ENCODE measurements at places on chromosomes 16 and 17. TPM values are rescaled to one million over a fixed set of nuclear protein-coding genes. Genes with fewer than 3 reads are reported as not detected.

MOSMO gene
- total RNA-seq: 11.4 TPM

GGA2 gene
- total RNA-seq: 70.1 TPM

TUBG2 gene
- 11.6 TPM for total RNA-seq

- no peak for DNase-seq
Measured at GRCh38 chr17:80816241-80817103, 175.2 kb upstream of the CHMP6 start.

GRCh38 chr17:54813896-54814295, 86.8 kb upstream of the TOM1L1 start:
- DNase-seq: no peak

GRCh38 chr16:54398986-54399385, 112.4 kb upstream of the IRX3 start:
- no peak for DNase-seq

GRCh38 chr16:69311533-69312387, 610 bp downstream of the VPS4A start:
- DNase-seq: no peak

- peak; percentile 40 for DNase-seq
Measured at GRCh38 chr16:2775131-2775716, 1.9 kb downstream of the ELOB start.

DNA sequence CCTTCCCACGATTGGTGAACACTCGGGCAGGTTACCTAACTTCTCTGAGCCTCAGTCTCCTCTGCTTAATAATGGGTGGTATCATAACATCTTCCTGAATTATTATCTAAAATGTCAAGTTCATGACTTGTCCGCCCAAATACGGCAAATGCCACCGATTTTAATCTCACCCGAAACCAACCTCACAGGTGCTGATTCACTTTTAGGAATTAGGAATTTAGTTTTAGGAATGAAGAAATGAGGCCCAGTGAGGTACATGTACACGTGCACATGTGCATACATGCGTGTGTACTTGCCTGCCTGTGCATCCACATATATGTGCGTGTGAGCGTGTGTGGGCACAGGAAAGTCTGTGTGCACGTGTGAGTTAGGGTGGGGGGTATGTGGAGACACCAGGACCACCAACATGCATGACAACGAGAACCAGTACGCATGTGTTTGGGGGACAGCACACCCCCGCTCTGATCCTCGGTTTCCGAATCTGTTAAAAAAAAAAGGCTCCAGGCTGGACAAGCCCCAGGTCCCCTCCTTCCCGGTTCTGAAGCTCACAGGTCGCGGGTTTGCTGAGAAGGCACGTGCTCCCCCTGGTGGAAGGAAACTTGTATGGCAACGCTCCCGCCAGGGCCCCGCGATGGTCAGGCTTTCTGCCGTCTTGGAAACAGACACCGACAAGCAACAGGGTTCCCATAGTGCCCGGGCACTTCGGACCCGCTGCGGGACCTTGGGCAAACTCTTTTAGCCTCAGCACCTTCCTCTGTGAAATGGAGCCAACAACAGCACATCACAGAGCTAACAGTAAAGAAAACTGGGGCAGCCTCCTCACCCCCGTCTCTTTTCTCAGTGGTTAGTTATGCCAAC, 219.2 kb downstream of the RBFOX3 start:
- DNase-seq: peak; percentile 42

GRCh38 chr17:8948462-8948861, 17.0 kb downstream of the PIK3R5 start:
- no peak for DNase-seq

All from CD8-positive, alpha-beta memory T cell (primary cell).